ENCODE measurements at places on chromosomes 4 and X.

DNA sequence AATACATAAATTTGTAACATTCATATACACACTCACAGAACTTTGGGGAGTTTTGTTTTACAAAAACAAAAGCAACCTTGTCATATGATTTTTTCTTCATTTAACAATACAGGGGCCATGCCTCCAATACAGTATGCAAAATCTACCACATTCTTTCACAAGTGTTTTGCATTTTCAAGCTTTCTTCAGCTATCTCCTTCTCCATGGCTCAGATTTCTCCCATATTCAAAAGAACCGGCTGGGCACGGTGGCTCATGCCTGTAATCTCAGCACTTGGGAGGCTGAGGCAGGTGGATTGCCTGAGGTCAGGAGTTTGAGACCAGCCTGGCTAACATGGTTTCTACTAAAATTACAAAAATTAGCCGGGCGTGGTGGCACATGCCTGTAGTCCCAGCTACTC, 4.1 kb downstream of the TEX13B start:
- no peak for DNase-seq

DNA sequence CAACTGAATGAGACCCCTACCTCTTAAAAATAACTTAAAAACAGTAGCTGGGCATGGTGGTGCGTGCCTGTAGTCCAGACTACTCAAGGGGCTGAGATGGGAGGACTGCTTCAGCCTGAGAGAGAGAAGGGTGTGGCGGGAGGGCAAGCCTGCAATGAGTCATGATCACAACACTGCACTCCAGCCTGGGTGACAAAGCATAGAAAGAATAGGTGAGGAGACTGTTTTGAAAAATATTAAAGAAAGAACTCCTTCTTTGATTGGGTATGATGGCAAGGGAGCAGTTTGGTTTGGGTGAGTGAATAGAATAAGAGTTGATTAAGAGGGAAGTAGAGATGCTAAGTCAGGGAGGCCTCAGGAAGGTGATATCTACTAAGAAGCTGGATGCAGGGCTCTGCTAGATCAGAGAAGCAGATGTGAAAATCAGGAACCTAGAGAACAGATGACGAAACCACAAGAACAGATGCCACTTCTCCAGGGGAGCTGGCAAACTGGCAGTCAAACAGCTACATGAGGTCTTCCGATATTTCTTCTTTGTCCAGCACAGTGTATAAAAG, 318.6 kb downstream of the OPHN1 start:
- no peak for DNase-seq

GRCh38 chr4:2339458-2340271, 77.8 kb upstream of the MXD4 start:
- no peak for DNase-seq

GRCh38 chr4:37839426-37839825, 12.9 kb downstream of the PGM2 start:
- DNase-seq = no peak
